HepG2 (cell line): ENCODE measurements at places on chromosomes 11 and 22. TPM values are rescaled to one million over a fixed set of nuclear protein-coding genes. Genes with fewer than 3 reads are reported as not detected.

Gene IFITM10
- total RNA-seq = 0.09 TPM in 1 of 2 replicates, not detected in the other

Gene SLC22A25
- 0.18 TPM in 2 replicates for total RNA-seq

Gene CHRNA10
- 0.27 and 0.71 TPM in 2 replicates for total RNA-seq

Gene UBQLNL
- total RNA-seq = not detected in 2 replicates

Gene TRIM5
- 13.1 and 19.9 TPM in 2 replicates for total RNA-seq

Gene SMDT1
- total RNA-seq = 8.3 and 13.3 TPM in 2 replicates

Gene NEFH
- not detected in 2 replicates for total RNA-seq

Gene IFTAP
- total RNA-seq = 29.4 and 40.4 TPM in 2 replicates

Gene PKP3
- 21.1 and 28.7 TPM in 2 replicates for total RNA-seq

Gene MS4A4E
- total RNA-seq = not detected in 2 replicates

Gene TYR
- not detected in 2 replicates for total RNA-seq

Gene NXPE4
- total RNA-seq = not detected in 2 replicates

Gene POU2AF2
- total RNA-seq = not detected in 2 replicates

Gene BTG4
- total RNA-seq = not detected in 2 replicates

Gene APBB1
- 2.4 and 3.5 TPM in 2 replicates for total RNA-seq

Gene KDM4E
- total RNA-seq = not detected in 2 replicates

Gene KLHDC7B
- not detected in 2 replicates for total RNA-seq

Gene SCGB1C1
- total RNA-seq = not detected in 2 replicates

Gene DEPDC7
- total RNA-seq = 33.3 and 37.9 TPM in 2 replicates

Gene LRRC74B
- total RNA-seq = not detected in 2 replicates

Gene GSTT2
- total RNA-seq = not detected in 2 replicates

Gene PLAAT5
- total RNA-seq = not detected in 2 replicates

Gene OR8G5
- total RNA-seq = not detected in 2 replicates

Gene TRPM5
- not detected in 2 replicates for total RNA-seq

Gene TSGA10IP
- not detected in 2 replicates for total RNA-seq

Gene CCDC89
- 0.38 and 0.60 TPM in 2 replicates for total RNA-seq

Gene DENND6B
- 0.84 and 0.95 TPM in 2 replicates for total RNA-seq

Gene IL17REL
- not detected in 2 replicates for total RNA-seq

Gene POLR3H
- total RNA-seq = 28.6 and 30.3 TPM in 2 replicates

Gene SLC22A12
- total RNA-seq = not detected in 2 replicates

Gene KRTAP5-9
- total RNA-seq = 0.09 TPM in 1 of 2 replicates, not detected in the other

Gene IGHMBP2
- 5.9 and 9.9 TPM in 2 replicates for total RNA-seq

Gene AMOTL1
- total RNA-seq = 0.20 and 0.24 TPM in 2 replicates

Gene ME3
- total RNA-seq = not detected in 2 replicates

Gene ZPR1
- total RNA-seq = 79.3 and 102 TPM in 2 replicates

Gene CNGA4
- not detected in 2 replicates for total RNA-seq

Gene CYP2D6
- 0.18 and 1.0 TPM in 2 replicates for total RNA-seq

Gene RASD2
- total RNA-seq = not detected in 2 replicates

Gene GAL
- not detected in 2 replicates for total RNA-seq

Gene PSMD13
- total RNA-seq = 117 and 172 TPM in 2 replicates

Gene BCR
- total RNA-seq = 33.6 and 35.4 TPM in 2 replicates

Gene PICALM
- 97.6 and 122 TPM in 2 replicates for total RNA-seq

Gene TSG101
- 69.3 and 96.3 TPM in 2 replicates for total RNA-seq

Gene WNT7B
- total RNA-seq = 0.09 and 0.24 TPM in 2 replicates

Gene TH
- total RNA-seq = not detected in 2 replicates

Gene GNAZ
- 22.3 and 22.8 TPM in 2 replicates for total RNA-seq

Gene TMPRSS4
- not detected in 2 replicates for total RNA-seq

Gene KCTD14
- 10.3 and 15.3 TPM in 2 replicates for total RNA-seq

Gene SCN3B
- 0.07 TPM in 1 of 2 replicates, not detected in the other for total RNA-seq

Gene MEI1
- 0.53 and 0.75 TPM in 2 replicates for total RNA-seq

Gene KCNJ5
- total RNA-seq = not detected in 2 replicates
